Activated CD8-positive, alpha-beta memory T cell treated with anti-CD3 and anti-CD28 coated beads for 1 hour (primary cell): ENCODE measurements at places on chromosomes 13 and 19.
A peak's percentile ranks its signal among the peaks of the same experiment; 100 is the strongest.

- DNase-seq: no peak
Measured at GRCh38 chr13:20460761-20461160, 64.9 kb downstream of the CRYL1 start.

DNA sequence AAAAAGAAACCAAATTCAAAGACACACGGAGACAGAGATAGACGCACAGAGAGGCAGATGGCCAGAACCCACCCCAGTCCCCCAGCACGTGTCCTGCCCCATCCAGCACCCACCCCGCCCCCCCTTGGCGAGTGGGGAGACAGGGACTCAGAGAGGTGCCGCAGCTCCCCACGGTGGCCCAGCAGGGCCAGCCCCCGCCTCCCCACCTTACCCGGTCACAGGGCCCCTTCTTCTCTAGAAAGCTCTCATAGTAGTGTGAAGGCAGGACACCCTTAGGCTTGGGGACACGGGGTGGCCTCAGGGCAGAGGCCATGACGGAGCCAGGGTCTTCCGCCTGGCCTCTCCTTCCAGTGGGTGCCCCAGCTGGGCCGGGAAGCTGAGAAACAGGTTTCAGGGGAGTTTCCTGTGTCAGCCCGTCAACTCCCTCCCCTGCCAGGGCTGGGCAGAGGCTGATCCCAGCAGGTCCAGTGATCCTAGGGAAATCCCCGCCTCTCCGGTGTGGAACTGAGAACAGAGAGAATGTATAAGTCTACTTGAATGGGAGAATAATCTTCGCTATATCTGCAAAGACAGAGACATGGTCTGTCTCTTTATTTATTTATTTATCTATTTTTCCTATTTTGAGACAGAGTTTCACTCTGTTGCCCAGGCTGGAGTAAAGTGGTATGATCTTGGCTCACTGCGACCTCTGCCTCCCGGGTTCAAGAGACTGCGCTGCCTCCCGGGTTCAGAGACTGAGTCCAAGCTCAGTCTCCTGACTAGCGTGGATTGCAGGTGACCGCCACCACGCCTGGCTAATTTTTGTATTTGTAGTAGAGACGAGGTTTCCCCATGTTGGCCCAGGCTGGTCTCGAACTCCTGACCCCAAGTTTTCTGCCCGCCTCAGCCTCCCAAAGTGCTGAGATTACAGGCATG is at the start of gene STAP2:
TSS of gene STAP2 (minus strand) at position 387 of the 915 bp plus-strand sequence. CDS start at position 313, 74 bp downstream.
- no peak for DNase-seq

GRCh38 chr19:478976-479375 is 17.3 kb upstream of the MADCAM1 start:
- no peak for DNase-seq

DNA sequence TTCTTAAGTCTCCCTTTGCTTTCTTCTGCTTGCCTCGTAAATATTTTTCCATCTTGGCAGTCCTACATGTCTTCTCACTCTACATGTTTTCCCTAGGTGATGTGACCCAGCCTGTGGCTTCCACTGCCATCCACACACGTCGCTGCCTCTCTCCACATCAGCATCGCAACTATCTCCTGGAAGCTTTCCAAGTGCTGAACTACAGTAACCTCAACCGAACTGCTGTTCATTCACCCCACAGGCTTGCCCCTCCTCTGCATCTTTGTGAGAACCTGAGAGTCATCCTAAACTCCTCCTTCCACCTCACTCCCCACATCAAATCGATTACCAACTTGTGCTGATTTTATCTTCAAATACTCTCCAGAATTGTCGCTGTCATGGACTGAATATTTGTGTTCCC is 41.2 kb upstream of the USPL1 start:
- DNase-seq: peak; percentile 8

- DNase-seq: no peak
Measured at GRCh38 chr19:5313307-5313706, 27.3 kb downstream of the PTPRS start.

GRCh38 chr19:39515551-39516191 is 732 bp downstream of the SELENOV start:
- DNase-seq: no peak

DNA sequence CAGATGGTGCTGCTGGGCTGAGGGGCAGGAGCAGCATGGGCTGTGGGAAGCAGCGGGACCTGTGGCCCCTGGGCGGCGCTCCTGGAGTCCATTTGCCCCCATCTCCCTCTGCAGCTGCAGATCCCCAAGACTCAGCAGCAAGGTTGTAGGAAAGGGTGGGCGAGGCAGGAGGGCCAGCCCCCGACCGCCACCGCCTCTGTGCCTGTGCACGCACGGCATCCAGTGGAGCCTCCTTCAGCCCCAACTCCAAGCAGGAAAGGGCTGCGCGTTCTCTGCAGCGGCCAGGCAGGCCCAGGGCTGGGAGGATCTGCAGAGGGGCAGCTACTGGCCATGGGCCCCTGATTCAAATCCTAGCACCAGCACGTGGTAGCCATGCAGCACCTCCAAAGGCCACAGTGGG is 20.8 kb downstream of the DPF1 start:
- DNase-seq: no peak

GRCh38 chr13:84098273-84098672 is 216.0 kb upstream of the SLITRK1 start:
- no peak for DNase-seq
